ENCODE measurements at places on chromosomes 2 and 18. TPM values are rescaled to one million over a fixed set of nuclear protein-coding genes. Genes with fewer than 3 reads are reported as not detected.

G6PC2 gene
- not detected for total RNA-seq

ANKRD30B gene
- total RNA-seq = not detected

DUSP19 gene
- 0.98 TPM for total RNA-seq

TTN gene
- not detected for total RNA-seq

DNAH6 gene
- total RNA-seq = 0.05 TPM

IL1RL1 gene
- 0.56 TPM for total RNA-seq

GREB1L gene
- 1.5 TPM for total RNA-seq

AFTPH gene
- total RNA-seq = 23.3 TPM

ANKRD30BL gene
- total RNA-seq = not detected

LBX2 gene
- 0.56 TPM for total RNA-seq

CNDP1 gene
- total RNA-seq = not detected

TEKT4 gene
- not detected for total RNA-seq

BOK gene
- 48.3 TPM for total RNA-seq

ALK gene
- total RNA-seq = not detected

AGXT gene
- total RNA-seq = not detected
